LoVo (cell line): ENCODE measurements at places on chromosomes 7 and 10.

DNA sequence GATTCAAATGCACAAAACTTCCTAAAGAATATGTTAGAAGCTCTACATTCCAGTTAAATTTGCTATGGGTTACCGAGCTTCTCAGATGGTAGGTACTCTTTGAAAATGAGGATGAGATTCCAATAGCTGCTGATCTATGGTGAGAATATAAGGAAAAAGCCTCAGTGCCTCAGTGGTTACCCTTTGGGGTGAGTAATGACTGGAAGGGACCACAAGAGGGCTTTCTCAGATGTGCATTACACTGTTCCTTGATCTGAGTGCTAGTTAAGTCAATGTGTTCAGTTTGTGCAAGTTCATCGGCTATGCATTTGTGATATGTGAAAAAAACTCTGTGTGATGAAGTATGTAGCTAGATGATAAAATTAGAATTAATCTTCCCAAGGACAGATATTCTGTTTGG lies 3.5 kb downstream of the NRCAM start:
- peak; percentile 28 for DNase-seq

- no peak for DNase-seq
These were observed 22.7 kb downstream of the HOXA1 start for GRCh38 chr7:27073076-27073475.

DNA sequence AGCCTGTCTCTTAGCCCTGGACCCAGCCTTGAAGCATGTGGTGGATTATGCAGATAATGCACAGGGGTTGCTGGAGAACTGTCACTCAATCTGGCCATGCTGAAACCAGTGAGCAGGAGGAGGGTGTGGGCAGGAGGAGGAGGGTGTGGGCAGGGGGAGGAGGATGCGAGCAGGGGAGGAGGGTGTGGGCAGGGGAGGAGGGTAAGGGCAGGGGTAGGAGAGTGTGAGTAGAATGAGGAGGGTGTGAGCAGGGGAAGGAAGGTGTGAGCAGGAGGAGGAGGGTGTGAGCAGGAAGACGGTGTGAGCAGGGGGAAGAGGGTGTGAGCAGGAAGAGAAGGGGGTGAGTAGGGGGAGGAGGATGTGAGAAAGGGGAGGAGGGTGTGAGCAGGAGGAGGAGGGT lies 18.8 kb downstream of the CAMK2B start:
- DNase-seq = no peak

- no peak for DNase-seq
These were observed 199.3 kb upstream of the MDFIC start for GRCh38 chr7:114722562-114722961.

DNA sequence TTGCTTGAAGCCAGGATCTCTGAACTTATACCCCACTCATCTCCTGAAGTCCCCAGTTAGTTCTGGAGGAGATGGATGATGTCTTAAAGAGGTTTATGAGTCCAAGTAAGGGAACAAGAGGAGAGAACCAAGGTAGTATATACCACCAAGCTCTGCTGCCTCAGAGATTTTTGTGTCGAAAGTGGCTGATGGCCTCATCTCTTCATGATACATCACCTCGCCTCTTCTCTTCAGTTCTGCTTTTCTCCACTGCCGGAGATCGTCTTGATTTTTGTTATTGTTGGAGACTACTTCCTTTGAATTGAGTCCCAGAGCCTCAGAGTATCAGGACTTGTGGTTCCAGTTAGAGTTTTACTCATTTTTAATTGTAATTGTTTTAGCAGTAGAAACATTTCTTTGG lies 1.9 kb downstream of the VTI1A start:
- no peak for DNase-seq

- DNase-seq = no peak
These were observed 265.2 kb upstream of the CSTF2T start for GRCh38 chr10:51964630-51965029.

GRCh38 chr7:136062625-136063325 lies 85.6 kb upstream of the MTPN start:
- DNase-seq = no peak

- no peak for DNase-seq
These were observed 339.9 kb downstream of the SFMBT2 start for GRCh38 chr10:7070950-7071349.

GRCh38 chr7:113582471-113582870 lies 336.3 kb downstream of the PPP1R3A start:
- DNase-seq = no peak

GRCh38 chr10:110746254-110746826 lies 102.2 kb downstream of the RBM20 start:
- peak; percentile 78 for DNase-seq

- DNase-seq = no peak
These were observed 196.2 kb downstream of the CDK14 start for GRCh38 chr7:90792301-90792700.

- DNase-seq = no peak
These were observed 287.5 kb upstream of the KLF14 start for GRCh38 chr7:131021460-131021859.

DNA sequence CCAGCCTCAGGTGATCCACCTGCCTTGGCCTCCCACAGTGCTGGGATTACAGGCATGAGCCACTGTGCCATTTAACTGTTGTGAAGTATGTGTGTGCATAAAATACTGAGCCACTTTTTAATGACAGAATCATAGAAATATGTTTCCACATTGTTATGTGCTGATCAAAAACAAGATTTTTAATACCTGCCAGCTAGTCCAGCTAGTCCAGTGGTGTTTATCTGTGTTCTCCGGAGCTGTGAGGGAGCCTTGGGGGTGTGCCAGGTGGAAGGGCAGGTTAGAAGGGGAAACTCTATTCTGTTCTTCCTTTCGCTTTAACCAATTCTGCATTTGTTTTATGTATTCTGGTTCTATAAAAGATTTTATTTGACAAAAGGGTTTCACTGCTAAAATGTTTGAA lies 7.0 kb downstream of the FAM221A start:
- no peak for DNase-seq

DNA sequence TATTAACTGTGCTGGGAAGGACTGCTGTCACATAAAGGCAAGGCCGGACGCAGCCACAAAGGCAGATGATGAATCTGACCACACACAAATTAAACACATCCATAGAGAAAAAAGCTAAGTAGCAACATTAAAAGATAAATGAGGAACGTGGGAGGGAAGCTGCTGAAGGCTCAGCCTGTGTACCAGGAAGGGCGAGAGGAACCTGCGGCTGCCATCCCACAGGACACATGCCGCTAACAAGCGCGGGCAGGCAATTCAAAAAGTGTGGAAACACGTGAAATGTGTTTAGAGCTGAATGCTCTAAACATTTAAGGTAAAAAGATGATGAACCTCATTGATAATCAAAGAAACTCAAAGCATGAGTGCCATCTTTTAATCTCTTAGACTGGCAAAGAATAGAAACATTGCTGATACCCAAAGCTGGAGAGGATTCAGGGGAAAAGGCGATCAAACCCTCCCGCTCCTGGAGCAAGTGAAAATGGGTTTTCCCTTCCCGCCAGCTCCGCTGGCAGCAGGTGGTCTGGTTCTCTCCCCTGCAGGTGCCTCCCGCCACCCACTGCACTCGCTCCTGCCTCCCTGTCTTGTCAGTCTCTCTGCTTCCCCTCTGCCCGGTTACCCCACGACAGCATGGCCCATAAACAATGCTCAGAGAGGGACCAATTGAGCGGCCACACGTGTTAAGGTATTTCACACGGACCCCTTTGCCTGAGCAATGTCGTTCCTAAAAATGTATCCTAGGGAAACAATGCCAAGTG lies 4.2 kb downstream of the STK32C start:
- no peak for DNase-seq

GRCh38 chr7:45021604-45022296 lies 21.7 kb downstream of the CCM2 start:
- no peak for DNase-seq
